HT1080 (cell line): ENCODE measurements at places on chromosomes 3 and 15. TPM values are rescaled to one million over a fixed set of nuclear protein-coding genes. Genes with fewer than 3 reads are reported as not detected.

GRCh38 chr3:112627919-112628466 lies 12.9 kb downstream of the CCDC80 start:
- no peak for DNase-seq

GRCh38 chr15:63593705-63594671 lies 3.2 kb upstream of the FBXL22 start:
- no peak for DNase-seq

FOXB1 gene
- not detected in 2 replicates for total RNA-seq

UROC1 gene
- total RNA-seq: 0.03 TPM in 1 of 2 replicates, not detected in the other

DNA sequence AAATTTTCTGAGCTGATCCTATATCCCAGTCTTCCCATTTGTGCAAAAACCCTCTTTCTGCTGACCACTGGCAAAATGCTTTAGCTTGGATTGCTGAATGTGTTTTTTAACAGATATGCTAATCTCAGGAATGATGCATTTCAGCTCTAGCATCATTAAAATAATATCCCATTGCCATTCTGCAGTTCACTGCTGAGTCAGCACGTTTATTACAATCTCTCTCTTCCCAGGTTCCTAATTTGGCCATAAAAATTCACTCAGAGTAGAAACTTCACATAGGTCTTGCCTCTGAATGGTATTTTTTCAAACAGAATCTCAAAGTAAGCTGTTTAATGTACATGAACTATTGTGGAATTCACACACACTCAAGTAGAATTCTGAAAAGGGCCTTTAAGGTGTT lies 509.6 kb upstream of the SUCLG2 start:
- no peak for DNase-seq

TEX55 gene
- not detected in 2 replicates for total RNA-seq

DNA sequence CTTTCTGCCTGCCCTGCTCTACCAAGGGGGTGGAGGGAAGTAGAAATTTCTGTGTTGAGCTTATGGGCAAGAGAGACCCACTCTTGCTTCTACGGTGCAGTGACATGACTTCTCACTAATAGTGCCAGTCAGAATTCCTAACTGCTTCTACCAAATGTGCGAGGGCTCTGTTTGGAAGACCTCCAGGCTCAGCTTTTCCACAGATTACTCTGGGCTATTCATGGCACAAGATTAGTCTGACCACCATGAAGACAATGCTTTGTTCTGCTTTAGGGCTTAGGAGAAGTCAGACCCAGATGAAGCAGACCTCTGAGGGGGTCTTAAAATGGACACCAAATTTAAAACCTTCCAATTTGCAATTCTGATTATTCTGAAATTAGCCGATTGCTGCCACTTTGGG lies 195.9 kb upstream of the TBC1D5 start:
- no peak for DNase-seq

GRCh38 chr3:38834110-38834509 lies 18.1 kb upstream of the SCN10A start:
- peak; percentile 85 for DNase-seq

- no peak for DNase-seq
Measured at GRCh38 chr15:65312400-65312916, 8.0 kb downstream of the RNU5B-1 start.

DNA sequence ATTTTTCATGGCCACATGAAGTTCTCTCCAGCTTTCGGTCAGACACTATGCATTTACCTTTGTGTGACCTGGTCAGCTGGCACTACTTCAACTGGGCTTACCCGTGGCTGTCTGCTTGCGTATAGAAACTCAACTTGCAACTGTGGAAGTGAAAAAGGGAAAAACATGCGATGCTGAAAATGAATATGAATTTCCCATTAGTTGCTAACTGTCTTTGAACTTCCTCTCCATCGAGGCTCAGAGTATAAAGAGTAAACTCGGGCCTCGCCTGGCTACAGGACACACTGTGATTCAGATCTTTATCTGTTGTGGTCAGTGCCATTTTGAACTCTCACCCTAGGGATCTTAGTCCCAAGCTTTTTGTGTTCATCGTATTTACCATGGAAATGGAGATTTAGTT lies 26.8 kb downstream of the NFKBIZ start:
- no peak for DNase-seq

- DNase-seq: peak; percentile 40
Measured at GRCh38 chr15:51830276-51830806, 888 bp downstream of the TMOD3 start.

- DNase-seq: no peak
Measured at GRCh38 chr15:66186049-66186825, 67.3 kb downstream of the MEGF11 start.

GPR87 gene
- total RNA-seq: 1.3 and 2.2 TPM in 2 replicates

DNA sequence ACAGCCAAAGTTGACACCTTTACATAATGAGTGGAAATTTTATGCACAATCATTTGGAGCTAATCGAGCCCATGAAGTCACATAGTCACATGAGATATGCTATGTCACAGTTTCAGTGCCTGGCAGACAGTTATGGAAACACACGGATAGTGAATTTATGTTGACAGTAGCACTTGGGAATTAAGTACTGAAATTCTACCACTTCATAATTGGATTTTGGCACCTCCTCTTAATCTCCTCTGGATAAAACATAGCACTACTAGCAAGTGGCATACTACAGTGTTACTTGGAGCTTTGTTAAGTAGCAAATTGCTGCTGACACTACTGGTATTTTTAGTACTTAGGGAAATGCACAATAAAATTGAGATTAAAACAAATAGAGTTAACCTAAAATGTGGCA lies 1679.4 kb downstream of the OTOL1 start:
- no peak for DNase-seq

DNA sequence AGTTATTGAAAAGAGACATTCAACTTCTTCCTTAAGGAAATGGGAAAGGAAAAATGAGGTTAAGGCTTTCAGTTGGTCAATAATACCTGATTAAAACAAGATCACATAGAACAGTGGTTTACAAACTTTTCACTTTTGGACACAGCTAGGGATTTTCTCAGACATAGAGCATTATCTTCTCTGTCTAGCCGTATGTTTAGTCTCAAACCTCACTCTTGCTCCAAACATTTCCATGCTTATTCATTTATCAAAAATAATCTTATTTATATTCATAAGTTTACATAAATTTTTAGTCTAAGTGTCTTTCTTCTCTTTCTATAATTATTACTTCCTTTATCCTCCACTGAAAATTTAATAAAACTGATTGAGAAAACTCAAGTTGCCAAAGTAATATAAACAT lies 114.2 kb upstream of the AZI2 start:
- no peak for DNase-seq
